ENCODE measurements at places on chromosomes 12 and 14. TPM values are rescaled to one million over a fixed set of nuclear protein-coding genes. Genes with fewer than 3 reads are reported as not detected.

GRCh38 chr14:27387463-27387862 is 789.6 kb upstream of the NOVA1 start:
- DNase-seq = no peak

DNA sequence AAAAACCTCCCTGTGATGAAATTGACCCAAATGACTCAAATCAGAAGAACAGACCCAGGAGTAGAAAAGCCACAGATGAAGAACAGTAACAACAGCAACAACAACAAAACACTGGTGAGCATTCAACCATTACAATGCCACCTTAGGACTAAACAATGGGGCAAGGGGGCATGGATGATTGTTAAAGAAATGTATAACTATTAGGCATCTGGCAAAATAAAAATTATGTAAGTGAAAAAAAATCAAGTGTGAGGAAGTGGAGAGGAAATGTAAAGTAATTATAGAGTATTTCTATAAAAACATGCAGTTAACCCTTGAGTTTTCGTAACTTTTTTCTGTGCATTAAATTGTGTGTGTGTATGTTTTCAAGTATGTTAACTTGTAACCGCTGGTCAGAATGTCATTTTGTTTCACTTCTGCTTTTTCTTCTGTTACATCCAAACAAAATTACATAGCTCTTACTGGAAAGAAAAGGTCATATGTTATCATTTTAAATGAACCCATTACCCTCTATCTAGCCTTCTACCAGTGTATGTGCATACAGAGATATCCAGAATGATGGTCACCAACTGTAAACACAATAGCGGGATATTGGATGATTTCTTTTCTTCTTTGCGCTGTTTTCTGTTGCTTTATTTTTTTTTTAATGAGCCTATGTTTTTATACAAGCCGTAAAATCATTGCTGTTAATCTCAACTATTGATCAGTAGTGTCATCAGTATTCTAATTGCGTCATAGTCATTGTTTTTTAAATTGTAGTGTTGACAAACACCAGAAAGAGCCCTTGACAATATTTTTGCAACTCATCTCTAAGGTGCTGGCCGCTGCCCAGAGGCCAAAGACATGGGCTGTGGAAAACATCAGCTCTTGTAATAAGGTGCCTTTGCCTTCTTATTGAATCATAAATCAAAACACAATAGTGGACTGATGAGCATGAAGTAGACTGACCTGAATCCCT is 170.6 kb downstream of the CRADD start:
- DNase-seq = peak; percentile 35

DNA sequence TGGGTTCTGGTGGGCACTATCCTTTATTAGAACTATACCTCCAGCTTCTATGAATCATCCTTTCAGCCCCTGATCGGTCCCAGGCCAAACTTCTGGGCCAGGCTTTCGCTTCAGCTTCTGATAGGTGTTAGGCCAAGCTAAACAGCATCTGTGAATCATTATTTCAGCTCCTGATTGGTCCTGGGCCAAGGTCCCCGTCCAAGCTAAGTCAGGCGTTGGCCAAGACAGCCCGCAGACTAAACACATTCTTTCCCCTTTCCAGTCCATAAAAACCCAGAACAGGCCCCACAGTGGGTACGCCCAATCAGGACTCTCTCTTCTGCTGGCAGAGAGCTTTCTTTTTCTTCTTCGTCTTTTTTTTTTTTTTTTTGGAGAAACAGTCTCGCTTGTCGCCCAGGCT is 1808.9 kb upstream of the SEL1L start:
- DNase-seq = no peak

DNA sequence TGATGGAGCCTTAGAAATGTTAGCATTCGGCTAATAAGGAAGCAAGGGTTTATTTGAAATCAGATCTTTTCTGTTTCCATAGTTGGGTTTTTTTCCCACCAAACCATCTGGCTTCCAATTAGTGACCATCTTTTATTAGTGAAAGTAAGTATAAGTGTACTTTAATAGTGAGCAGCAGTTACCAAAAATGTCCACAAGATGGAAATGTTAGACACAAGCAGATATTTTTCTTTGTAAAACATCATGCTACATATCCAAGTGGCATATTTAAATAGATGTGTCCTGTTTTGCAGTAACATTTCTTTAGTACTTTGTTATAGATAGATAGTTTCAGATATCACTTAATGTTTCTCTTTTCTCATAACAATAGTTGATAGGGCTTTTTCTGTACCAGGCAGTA is 28.8 kb downstream of the YEATS4 start:
- DNase-seq = peak; percentile 16

DNA sequence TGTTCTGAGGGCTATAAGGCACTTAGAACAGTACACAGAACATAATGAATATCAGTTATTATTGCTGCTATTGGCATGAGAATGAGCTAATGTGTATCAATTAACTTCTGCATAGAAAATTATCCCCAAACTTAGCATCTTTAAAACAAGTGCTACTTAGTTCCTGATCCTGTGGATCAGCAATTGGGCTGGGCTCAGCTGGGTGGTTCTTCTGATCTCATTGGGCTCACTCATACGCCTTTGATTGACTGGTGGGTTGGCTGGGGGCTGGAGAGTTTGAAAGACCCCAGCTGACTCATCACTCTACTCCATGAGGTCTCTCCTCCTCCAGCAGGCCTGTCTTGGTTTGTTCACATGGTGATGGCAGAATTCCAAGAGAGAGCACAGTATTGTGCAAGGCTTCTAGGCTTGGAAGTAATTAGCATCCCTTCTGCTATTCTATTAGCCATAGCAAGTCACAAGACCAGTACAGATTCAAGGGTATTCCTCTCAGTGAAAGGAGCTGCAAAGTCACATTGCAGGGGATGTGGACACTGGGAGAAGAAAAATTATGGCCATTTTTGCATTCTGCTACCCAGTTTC is 27.2 kb upstream of the HSPB8 start:
- DNase-seq = no peak

DNA sequence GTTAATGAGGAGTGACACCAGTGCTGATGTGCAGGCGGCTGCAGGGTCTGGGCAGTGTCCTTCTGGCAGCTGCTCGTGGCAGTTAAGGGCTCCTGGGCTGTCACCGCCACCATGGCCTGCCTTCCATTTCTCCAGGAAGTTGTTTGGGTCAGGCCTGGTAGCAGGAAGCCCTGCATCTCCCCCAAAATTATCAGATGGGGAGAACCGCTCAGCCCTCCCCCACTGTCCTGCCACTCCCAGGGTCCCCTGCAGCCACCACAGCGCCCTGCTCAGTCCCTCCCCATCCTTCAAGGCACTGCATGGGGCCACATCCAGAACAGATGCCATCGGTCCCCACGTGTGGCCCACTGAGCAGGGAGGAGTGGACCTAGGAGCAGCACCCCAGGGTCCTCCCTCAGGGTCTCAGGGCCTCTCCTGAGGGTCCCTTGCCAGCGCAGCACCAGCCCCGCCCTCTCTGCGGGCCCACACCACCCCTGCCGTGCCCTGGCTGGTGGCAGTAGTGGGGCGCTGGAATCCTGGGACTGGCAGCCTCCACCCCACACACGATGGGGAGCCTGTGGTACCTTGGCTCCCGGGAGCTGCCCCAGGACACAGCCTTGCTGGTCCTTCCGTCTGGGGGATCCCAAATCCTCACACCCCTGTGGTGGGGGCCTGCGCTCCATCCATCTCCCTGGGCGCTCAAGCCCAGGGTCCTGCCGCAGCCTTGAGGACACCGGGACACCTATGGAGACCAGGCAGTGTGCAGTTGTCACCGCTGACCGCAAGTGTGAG is 10.3 kb upstream of the AMN start:
- no peak for DNase-seq

BLOC1S1 gene
- total RNA-seq = 187 TPM

Measured in epithelial cell of proximal tubule (primary cell).